ENCODE measurements at places on chromosomes 4 and X.

DNA sequence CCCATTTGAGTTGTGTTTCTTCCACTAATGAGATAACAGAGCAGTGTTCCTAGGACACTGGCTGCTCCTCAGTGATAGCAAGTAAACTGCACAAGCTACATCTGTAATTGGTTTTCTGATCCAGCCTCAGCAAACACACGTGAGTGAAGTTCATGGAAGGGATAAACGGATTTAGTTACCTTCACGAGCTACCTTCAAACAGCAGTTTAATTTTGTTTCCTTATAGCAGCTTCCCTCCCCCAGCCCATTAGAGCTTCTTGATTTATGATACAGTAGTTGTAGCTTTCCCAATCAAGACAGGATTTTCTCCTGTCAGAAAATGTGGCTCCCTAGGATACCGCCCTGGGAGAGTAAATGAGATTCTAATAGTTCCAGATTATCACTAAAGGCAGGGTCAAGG is 634.2 kb upstream of the FAT1 start:
- no peak for DNase-seq

- no peak for DNase-seq
Measured at GRCh38 chrX:49308604-49309269, 5.3 kb downstream of the GAGE10 start.

- no peak for DNase-seq
Measured at GRCh38 chrX:155242300-155242699, 22.0 kb downstream of the RAB39B start.

- DNase-seq = no peak
Measured at GRCh38 chrX:150694738-150695410, 1.7 kb downstream of the MTMR1 start.

DNA sequence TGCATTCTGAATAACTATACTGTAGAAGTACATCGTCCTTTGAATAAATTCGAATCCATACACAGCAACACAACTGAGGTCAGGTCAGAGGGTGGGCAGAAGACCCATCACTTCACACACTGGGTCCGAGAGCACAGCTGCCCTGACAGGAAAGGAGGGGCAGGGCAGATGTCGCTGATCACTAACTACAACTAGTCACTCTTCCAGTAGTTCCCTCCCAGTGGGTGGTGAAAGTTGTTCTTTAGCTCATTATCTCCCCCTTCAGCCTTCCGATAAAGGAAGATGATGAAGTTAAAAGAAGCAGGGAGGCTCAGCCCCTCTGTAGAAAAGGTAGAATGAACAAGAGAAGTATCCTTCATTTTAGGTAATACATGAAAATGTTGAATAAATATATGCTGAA is 278.9 kb downstream of the INPP4B start:
- DNase-seq = peak; percentile 13

GRCh38 chr4:181008164-181008563 is 1235.0 kb upstream of the TENM3 start:
- DNase-seq = no peak

GRCh38 chr4:75158451-75158850 is 225.5 kb downstream of the PARM1 start:
- DNase-seq = no peak

DNA sequence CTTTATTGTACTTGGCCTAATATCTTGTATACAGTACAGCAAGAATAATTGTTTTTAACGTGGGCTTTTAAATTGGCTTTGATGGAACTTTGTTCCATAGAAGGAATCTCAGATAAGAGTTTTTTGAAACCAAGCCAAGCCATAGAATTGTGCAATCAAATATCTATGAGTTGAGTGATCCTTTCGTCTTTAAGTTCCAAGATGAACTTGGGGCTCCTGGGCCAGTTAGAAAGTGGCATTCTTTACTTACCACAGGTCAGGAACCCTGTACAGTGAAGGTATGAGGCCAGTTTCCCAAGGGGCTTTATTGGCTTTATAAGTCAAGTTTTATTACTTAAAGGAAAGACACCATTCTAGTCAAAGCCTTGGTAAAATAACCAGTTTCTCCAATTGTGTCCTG is 2104.2 kb downstream of the PCDH7 start:
- no peak for DNase-seq

DNA sequence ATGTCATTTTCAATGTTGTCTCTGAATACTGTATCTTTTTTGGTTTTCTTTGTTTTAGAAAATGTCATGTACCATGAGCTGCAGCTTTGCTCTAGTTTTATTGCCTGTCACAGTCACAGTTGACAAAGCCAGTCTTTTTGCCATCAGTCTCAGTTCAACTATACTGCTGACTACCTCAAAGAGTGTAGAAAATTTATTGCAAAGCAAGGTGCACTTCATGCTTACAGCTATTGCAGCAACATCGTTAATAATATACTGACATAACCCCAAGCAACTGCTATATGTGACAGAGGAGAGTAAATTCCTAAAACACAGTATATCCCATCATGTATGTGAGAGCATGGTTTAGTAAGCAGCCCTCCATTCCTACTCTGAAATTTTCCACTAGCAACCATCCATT is 2022.3 kb downstream of the ARAP2 start:
- DNase-seq = no peak

DNA sequence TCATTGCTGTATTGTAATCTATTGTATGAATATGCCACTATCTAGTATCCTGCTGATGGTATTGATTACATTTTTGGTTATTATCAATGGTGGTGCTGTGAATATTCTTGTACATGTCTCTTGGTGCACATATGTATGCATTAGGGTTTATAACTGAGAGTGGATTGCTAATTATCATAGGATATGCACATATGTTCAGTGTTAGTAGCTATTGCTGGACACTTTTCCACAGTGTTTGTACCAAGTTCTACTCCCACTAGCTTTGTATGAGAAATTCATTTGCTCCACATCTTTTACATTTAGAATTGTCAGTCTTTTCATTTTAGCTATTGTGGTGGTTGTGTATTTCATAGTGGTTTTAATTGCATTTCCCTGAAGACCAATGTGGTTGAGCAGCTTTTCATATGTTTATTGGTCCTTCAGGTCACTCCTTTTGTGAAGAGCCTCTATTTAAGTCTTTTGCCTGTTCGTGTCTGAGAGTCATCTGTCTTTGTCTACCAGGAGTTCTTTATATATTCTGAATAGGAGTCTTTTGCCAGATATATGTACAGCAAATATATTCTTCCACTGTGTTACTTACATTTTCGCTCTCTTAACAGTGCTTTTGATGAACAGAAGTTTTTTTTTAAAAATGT is 87.1 kb downstream of the TBC1D19 start:
- DNase-seq = no peak

- no peak for DNase-seq
Measured at GRCh38 chr4:183960046-183960420, 54.9 kb downstream of the STOX2 start.

DNA sequence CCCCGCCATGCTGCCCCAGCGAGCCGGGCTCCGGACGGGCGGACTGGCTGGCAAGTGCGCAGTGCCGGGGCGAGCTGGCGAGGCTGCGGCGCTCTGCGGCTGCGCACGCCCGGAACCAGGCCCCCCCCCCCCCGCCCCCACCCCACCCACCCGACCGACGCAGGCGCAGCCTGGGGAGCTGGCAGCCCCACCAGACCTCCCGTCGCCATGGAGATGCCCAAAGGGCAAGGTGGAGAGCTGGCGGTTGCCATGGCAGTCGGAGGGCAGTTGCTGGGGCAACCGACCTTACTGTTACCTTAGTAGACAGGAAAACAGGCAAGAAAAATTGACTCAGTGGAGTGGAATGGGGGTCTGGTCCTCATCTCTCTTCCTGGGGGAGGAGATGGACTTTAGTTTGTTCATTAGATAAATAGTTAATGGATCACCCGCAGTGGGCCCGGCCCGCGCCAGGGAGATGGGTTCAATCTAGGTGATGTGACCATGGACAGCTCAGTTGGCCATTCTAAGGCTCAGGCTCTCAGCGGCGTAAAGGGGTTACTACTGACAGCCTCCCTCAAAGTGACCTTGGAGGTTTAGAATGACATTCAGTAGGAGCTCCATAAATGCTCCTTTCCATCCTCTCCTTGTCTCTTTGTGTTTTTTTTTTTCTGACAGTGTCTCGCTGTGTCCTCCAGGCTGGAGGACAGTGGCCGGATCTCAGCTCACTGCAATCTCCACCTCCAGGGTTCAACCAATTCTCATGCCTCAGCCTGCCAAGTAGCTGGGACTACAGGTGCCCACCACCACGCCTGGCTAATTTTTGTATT is at the start of gene PCSK1N:
PCSK1N (minus strand) TSS at position 87 of the 806 bp plus-strand sequence; CDS start at position 9, 78 bp downstream.
- no peak for DNase-seq

DNA sequence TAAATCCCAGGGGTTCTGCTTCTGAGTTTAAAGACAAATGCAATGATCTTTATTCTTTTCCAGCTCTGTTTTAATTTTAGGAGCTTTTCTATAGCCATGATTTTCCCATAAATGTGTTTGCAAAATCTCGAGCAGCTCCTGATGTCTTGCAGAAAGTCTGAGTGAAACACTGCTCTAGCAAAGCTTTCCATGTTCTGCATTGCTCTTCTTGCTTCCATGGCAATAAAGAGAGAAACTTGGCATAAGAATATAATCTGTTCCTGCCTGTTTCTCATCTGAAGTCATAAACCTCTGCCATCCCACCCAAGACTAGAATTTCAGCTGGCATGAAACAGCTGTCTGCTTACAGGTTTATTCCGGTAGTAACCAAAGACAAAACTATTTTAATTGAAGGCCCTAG is 254.5 kb downstream of the SPRY1 start:
- no peak for DNase-seq

DNA sequence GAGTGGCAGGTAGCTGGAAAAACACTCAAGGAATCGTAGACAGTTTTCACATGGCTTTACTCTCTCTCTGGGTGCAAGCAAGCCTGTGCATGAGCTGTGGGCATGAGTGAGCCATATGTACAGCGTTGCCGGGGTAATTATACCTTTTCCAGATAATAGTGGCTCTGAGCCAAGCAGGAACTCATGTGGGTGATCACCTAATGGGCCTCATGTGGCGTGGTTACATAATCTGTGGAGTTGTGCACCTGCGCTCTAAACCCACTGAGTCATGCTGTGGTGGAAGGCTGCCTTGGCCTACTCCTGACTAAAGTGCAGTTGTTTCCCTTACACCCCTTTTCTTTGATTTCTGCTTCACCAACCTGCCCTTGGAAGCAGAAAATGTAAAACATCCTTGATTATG is 1564.5 kb upstream of the PCDH10 start:
- DNase-seq = no peak

DNA sequence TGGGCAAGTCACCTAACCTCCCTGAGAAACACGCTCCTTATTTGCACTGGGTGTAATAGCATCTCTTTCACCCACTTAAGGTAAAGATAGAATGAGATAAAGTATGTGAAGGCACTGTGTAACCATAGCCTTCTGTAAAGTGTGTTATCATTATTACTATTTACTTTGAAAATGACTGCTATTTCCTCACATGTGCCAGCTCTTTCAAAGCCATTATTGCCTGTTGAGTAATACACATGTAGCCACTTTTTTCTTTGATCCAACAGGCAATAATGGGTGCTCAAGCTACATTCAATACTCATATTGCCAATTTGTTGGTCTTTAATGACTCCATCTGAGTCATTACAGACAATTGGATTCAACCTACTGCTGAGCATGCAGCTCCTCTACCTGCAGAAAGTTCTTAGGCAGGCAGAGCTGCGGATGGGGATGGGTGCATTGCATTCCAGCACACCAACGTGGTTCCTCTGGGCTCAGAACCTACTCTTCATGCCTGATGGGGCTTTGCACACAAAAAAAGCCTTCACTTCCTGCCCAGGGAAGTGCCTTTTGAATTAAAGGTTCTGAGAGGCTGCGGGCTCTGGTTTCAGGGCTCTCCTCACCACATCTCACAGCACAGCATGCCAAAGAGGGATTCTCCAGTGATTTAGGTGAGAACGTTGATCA is 9.7 kb downstream of the PTCHD1 start:
- DNase-seq = no peak

- DNase-seq = no peak
Measured at GRCh38 chr4:142365391-142365790, 480.7 kb downstream of the INPP4B start.

GRCh38 chr4:124631760-124632159 is 80.8 kb downstream of the ANKRD50 start:
- no peak for DNase-seq

GRCh38 chr4:182143822-182144625 is 99.2 kb upstream of the TENM3 start:
- no peak for DNase-seq

GRCh38 chr4:149166365-149166764 is 649.3 kb downstream of the IQCM start:
- no peak for DNase-seq

GRCh38 chrX:41043674-41044345 is 41.4 kb upstream of the USP9X start:
- DNase-seq = no peak

DNA sequence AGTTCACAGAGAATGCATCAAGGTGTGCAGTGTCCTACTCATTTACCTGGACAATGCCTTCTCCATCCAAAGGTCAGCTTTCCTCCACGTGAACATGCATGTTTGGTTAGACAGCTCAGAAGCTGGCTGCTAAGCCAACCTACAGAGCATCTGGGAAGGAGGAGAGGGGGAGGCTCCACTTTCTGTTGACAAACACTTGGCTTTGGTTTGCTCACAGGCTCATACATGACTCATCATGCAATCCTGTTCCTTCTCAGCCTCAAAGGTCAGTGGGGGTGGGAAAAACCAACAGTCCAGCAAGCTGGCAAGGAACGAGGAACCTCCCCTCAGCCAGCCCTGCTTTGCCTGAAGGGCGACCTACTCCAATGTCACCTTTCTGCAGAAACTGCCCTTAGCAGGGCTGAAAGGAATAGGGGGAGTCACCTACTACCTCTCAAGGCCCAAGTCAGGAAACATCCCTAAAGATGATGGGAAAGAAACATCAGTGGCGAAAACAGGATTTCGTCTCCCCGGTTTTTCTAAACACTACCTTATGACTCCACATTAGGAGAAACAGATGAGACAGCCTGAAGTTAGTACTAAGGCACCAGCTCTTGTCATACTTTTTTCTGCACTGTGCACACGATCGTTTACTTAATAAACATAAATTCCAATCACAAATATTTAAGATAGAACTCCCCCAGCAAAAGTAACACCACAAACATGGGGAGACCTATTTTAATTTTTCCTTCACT is 37.9 kb downstream of the RELL1 start:
- no peak for DNase-seq

GRCh38 chrX:112760697-112761096 is 79.9 kb downstream of the AMOT start:
- no peak for DNase-seq

GRCh38 chr4:130738233-130738632 is 1642.3 kb downstream of the C4orf33 start:
- DNase-seq = no peak

- DNase-seq = no peak
Measured at GRCh38 chr4:142493255-142494110, 352.6 kb downstream of the INPP4B start.

- DNase-seq = no peak
Measured at GRCh38 chr4:126479709-126480108, 1153.0 kb upstream of the INTU start.

All from activated CD4-positive, CD25-positive, alpha-beta regulatory T cell (primary cell).